ENCODE measurements at places on chromosomes 5 and 9. TPM values are rescaled to one million over a fixed set of nuclear protein-coding genes. Genes with fewer than 3 reads are reported as not detected.

DNA sequence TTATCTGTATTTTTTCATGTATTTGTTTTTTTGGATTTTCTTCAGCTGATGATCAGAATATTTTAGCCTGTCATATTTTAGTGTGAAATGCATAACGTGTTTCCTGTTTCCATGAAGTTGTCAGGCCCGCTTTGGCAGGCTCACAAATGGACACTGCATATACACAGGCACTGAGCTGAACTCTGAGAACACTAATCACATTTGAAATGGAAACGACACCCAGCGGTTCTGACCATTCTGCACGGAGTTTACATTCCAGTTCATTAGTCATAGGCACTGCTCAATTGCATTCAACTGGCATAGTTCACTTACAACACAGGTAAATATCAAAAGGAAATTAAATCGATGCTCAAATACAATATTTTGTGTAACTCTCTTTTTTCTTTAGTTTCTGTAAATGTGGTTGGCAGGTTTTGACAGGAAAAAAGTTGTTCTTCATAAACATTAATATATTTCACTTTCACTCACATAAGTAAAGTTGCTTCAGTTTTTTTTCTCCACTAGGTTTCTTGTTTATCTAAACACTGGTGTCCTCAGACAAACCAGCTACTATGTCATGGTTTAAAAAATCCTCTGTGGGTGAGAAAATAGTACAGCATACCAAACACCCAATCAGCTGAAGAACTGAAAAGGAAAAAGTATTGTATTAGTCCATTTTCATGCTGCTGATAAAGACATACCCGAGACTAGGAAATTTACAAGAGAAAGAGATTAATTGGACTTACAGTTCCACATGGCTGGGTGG, 559.0 kb upstream of the DAP start:
- no peak for DNase-seq

GRCh38 chr5:58504766-58505165, 13.5 kb downstream of the GAPT start:
- DNase-seq: no peak

GRCh38 chr9:94014920-94015319, 59.8 kb upstream of the BARX1 start:
- no peak for DNase-seq

- no peak for DNase-seq
These were observed 82.4 kb upstream of the TAS2R1 start for GRCh38 chr5:9712506-9712905.

- no peak for DNase-seq
These were observed 47.7 kb downstream of the ATG10 start for GRCh38 chr5:82019342-82020138.

- DNase-seq: no peak
These were observed 47.7 kb upstream of the BOD1 start for GRCh38 chr5:173664154-173664526.

- DNase-seq: no peak
These were observed 172.8 kb upstream of the PITX1 start for GRCh38 chr5:135206862-135207261.

- no peak for DNase-seq
These were observed 123.0 kb downstream of the GALNT10 start for GRCh38 chr5:154313360-154314017.

DNA sequence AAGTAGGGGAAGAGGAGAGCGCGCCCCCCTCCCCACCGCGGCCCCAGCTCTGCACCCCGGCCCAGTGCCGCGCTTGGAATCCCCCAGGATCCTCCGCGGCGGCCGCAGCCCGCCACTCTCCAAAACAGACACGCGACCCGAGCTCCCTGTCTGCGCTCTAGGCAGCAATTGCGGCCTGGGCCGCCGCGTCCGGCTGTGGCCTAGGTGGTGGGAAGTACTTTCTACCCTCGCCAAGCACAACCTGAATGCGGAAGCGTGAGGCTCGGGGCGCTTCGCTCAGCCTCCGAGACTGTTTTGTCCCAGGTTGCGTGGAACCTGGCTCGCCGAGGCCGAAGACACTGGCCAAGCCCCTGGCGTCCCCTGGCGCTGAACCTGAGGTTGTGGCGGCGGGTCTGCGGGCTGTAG, 3.3 kb upstream of the FOXB2 start:
- no peak for DNase-seq

GRCh38 chr9:111431684-111432083, 52.5 kb downstream of the ECPAS start:
- DNase-seq: no peak

DNA sequence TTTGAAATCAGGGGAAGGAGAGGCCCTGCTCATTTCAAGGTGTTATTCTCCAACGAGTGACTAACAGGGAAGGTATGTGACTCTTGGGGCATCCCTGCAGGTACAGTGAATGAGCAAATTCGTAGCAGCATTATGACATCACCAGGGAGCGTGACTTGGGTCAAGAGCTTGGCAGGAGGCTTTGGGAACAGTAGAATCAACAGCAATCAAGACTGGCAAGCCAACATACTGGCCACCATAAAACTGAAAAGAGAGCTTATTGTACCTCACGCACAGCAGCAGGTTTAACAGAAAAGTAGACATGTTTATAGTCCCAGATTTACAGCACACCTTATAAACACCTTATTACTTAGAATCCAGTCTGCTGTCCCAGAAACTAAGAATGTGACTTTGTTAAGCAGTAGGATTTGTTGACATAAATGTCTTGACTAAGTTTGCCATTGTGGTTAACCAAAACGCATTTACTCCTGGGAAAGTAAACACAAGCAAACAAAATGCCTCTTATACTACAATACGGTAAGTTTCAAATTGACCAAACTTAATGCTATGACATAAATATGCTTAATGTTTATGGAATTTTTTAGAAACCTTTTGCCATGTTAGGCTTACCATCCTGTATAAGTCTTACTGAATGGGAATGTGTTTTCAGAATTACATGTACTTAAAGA, 297.8 kb downstream of the NPR3 start:
- no peak for DNase-seq

DNA sequence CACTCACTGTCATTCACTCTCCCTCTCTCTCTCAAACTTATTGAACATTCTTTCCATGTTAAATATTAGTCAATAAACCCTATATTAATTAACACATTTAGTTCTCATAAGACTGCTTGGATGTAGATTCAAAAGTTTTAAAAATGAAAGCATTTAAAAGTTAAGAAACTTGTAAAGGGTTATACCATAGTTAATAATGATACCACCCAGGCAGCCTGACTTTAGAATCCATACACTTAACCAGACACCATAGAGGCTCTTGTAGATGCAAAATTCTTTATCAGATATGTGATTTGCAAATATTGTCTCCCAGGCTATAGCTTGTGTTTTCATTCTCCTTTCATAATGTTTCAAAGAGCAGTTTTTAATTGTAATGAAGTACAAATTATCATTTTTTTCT, 335.8 kb upstream of the ACTBL2 start:
- no peak for DNase-seq

DNA sequence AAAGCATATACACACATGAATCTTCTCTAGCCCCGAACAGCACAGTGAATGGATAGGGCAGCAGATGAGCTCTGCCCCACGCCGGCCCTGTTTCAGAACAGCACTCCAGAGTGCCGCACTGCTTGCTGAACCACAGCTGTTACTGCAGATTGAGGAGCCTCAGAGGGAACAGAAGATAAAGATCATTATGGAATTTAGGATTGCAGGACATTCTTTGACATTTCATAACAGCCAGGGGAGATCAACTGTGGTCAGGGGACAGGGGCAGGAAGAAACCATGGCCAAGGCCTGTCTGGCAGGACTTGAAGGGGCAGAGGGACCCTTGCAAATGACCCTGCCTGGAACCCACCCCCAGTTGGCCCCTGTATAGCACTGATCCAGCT, 20.6 kb downstream of the IRF1 start:
- no peak for DNase-seq

DNA sequence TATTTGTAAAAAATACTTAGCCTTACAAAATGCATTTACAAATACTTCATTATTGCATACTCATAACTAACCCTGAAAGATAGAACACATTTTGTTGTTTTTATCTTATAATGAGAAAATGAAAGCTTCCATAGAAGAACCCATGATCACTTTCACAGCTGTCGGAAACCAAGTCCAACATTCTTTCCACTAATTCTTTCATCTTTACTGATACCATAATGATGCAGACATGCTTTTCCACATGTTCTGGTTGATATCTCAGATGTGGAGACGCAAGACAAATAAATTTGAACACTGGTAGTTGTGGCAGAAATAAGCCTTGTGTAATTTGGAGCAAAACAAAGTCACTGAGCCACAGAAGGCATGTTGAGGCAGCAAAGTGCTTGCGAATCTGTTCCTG, 136.0 kb downstream of the FBXO4 start:
- DNase-seq: no peak

- no peak for DNase-seq
These were observed 6.1 kb downstream of the ZNF462 start for GRCh38 chr9:106869028-106869427.

Gene ZNF618
- total RNA-seq: 1.8 TPM

Gene TCF7
- 265 TPM for total RNA-seq

Gene BSPRY
- 2.3 TPM for total RNA-seq

Gene OR1J2
- not detected for total RNA-seq

Gene ADAMTS2
- 1.4 TPM for total RNA-seq

Gene MAN2A1
- 66.4 TPM for total RNA-seq

Gene TENT4A
- total RNA-seq: 8.4 TPM

Gene HK3
- 3.2 TPM for total RNA-seq

Gene LIX1
- total RNA-seq: 0.09 TPM

Gene AUH
- 14.2 TPM for total RNA-seq

Gene HEMGN
- total RNA-seq: 16.9 TPM

Gene APC
- 25.5 TPM for total RNA-seq
